ENCODE measurements at places on chromosomes 12 and 14.

DNA sequence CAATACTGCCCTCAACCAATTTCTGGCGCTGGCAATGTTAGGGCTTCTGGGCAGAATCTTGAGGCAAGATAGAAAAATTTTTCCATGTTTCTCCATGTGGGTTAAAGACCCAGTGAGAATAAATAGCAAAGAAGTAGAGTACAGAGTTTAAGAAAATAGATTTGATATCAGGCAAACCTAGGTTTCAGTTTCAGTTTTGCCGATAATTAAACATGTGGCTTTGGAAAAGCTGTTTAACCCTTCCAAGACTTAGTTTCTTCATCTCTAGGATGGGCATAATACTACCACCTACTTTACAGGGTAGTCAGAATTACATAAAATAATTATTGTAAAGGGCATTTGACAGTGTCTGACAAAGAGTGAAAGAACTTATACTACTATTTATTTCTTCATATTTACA lies 360.4 kb downstream of the PCNX1 start:
- no peak for DNase-seq

- no peak for DNase-seq
These were observed 19.9 kb downstream of the LRRC9 start for GRCh38 chr14:59939828-59940227.

DNA sequence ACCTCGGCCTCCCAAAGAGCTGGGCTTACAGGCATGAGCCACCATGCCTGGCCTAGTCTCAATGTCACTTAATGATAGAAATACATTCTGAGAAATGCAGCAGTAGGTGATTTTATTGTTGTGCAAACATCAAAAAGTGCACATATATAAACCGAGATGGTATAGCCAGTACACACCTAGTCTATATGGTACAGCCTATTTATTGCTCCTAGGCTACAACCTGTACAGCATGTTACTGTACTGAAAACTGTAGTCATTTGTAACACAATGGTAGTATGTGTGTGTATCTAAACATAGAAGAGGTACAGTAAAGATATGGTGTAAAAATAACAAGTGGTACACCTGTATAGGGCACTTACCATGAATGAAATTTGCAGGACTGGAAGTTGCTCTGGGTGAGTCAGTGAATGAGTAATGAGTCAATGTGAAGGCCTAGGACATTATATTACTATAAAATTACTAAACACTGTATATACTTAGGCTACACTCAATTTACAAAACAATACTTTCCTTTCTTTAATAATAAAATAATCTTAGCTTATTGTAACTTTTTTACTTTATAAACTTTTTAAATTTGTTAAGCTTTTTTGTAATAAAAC lies 166.7 kb upstream of the SYT1 start:
- DNase-seq = no peak

DNA sequence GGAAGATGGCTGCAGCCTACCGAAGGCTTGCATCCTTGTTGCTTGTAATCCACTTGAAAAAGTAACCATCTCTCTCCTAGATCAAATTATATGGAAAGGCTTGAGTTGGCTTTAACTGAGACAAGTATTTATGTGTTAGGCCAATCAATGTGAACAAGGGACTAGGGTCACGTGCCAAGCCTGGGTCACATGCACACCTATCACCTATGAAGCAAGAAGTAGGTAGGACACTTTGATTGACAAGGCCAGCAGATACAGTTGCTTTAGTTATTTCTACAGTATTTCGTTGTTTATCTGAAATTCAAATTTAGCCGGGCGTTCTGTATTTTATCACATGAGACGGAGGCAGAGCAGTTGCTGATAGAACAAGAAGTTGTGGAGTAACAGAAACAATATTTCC lies 212.3 kb upstream of the OTX2 start:
- no peak for DNase-seq

- DNase-seq = no peak
These were observed 162.0 kb downstream of the UNC79 start for GRCh38 chr14:93592786-93593185.

DNA sequence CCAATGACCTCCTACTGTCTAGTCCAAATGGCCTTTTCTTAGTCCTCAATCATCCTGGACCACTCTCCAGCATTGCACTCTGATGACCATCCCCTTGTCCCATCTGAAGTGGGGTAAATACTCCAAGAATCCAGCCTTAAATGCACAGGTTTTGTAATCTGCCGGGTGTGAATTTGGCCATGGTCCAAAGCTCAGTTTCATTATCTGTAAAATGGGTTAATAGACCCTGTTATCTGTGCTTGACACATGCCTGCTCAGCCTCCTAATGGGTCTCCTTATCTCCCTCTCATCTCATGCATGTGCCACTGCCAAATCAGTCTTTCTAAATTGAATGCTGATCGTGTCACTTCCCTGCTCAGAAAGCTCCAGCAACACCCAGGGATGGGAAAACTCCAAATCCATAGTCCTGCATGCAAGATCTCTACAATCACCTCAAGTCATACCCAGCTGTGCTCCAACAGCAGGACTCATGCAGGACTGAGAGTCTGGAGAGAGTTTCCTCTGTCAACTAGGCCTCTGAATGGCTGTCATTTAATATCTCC lies 22.3 kb downstream of the LGR5 start:
- DNase-seq = no peak

DNA sequence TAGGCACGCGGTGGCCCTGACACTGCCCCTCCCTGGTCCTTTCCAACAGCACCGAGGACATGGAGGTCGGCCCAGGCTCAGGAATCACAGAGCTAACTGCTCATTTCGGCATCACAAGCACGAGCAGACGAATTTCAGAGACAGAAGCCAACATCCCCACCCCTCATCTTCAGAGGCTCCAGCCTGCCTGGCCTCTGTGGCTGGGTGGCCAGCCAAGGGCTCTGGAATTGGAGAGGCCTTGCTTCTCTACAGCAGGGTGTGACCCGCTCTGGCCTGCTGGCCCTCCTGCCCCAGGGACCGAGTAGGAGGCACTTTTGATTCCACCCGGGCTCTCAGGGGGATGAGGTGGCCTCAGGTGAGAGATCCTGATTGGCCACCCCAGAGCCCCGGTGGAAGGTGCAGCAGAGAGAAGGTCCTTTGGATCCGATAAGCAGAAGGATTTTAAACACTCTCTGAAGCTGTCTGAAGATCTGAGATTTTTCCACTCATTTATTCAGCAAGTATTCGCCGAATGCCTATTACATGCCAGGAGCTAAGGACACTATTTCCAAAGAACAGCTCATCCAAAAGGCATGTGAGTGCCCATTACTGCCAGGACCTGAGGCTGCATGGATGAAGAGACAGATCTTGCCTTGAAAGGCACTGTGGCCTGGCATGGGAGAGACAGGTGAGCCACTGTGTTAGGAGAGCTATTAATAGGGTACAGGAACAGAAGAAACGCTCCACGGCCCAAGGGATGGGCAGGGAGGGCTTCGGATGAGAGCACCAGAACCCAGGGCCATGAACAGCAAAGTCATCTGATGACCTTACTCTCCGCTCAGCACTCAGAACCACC lies 10.2 kb downstream of the BAG5 start:
- DNase-seq = no peak

GRCh38 chr14:36721877-36722276 lies 60.2 kb downstream of the PAX9 start:
- no peak for DNase-seq

DNA sequence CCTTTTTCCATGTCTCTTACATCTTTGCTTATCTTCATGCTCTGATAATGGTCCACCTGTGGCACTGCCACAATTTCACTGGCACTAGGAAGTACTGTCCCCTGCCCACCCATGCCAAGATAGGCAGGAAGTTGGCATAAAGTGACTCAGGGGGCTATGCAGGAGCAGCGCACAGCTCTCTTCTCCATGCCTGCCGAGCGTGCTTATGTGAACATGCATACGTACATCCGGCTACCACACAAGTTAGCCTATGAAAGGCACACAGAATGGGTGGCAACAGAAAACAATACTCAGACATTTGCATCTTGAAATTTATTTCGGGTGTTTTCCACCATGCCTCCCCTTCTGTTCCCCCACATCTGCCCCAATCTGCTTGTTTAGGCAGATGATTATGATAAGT lies 174.4 kb upstream of the GZMB start:
- no peak for DNase-seq

- DNase-seq = no peak
These were observed 60.9 kb upstream of the ZFP36L1 start for GRCh38 chr14:68853749-68854148.

DNA sequence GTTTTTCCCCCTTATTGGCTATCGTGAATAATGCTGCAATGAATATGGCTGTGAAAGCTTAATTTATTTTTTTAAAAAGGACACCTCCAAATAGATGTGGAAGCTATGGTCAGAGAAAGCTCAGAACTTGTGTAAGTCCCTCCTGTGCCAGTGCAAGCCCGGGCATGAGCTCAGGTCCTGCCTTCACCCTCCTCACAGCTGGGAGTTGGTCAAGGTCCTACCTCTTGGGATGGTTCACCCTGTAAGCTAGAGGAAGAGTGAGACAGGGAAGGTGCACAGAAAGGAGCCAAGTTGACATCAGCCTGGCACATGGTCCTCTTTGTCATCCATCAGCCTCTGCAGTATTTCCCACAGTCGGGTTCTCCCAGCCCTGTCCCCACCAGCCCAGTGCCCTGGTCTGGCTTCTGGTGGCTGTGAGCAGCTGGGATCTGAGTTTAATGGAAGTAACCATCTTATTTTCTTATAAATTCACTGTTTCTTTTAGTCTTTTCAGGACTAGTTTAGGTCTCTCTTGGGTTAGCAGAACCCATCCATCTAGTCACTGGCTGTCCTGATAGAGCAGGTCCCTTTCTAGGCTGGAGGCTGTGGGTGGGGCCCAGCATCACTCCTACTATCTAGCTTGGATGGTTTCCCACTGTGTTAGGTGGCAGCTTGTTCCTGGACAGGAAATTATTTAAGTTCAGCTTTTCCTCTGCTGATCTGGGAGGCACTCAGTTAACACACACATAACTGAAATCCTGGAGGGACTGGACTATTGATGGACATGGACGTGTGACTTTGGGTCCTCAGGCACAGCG lies 11.8 kb upstream of the PLEKHG3 start:
- no peak for DNase-seq

- no peak for DNase-seq
These were observed 69.0 kb downstream of the TECPR2 start for GRCh38 chr14:102431751-102432150.

DNA sequence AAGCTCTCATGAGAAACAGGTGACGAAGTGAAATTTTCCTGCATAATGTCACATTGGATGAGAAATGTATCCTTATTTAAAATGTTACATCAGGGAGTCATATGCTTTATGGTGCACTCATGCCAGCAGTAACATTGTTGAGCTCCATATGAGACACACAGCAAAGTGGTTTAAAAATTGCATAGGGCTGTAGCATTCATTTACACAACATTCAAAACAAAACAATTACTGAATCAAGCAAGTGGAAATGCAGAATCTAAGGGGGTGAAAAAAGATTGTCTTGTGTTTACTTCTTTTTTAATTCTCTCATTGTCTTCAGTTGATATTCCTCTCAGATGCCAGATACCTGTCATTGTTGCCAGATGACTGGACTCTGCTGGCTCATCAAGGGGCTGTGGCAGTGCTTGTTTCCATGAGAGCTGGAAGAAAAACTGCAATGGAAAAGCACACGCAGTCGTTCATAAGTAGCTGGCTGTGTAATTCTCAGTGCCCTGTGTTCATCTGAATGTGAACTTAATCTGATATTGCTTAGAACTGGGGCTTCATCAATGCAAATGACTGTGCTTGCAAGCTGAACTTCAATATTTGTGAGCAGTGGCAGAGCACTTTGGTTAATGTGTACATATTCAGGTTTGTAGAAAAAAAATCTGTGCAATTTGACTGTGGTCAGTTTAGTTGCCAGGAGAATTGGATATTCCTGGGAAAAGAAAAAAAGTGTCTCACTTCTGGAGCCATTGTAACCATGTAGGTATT lies 305.6 kb downstream of the RAD51B start:
- no peak for DNase-seq

DNA sequence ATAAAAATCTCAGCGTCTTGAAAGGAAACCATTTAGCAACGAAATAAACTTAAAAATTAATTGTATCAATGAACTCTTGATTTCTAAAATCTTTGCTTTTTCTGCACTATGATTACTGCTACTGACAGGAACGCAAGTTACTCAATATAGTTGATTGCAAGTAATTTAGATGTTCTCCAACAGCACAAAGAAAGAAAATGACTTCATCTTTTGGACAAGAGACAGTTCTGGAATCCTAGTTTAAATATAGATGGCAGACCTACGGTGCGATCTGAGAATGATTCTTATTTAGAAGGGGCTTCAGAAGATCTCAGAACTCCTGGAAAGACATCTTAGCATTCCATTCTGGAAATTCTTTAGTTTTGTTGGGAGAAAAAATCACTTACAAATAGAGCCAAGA lies 1.4 kb upstream of the SUDS3 start:
- DNase-seq = no peak

DNA sequence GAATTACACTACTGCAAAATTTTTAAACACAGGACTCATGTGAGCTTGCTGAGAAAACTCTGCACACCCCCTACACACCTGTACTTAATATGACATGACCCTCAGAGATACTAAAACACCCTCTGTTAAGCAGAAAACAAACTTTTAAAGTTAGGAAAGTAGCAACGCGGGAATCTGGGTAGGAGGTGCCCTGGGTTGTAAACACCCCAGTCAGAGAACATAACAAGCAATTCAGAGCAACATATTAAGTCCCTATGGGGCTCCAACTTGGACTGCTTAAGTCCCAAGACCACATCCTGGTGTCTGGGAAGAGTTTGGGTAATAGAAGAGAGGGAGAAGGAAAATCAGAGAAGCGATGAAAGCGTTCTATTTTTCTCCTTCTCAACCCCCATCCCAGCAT lies 1.2 kb downstream of the ATF7 start:
- no peak for DNase-seq

- DNase-seq = no peak
These were observed 35.7 kb downstream of the HNRNPC start for GRCh38 chr14:21233457-21234076.

GRCh38 chr12:40013292-40013691 lies 92.6 kb downstream of the SLC2A13 start:
- DNase-seq = no peak

Measured in activated CD8-positive, alpha-beta memory T cell treated with anti-CD3 and anti-CD28 coated beads for 48 hours (primary cell).